ENCODE measurements at places on chromosomes 3 and 15.

- DNase-seq, result peak; percentile 61
Observed at GRCh38 chr15:40776537-40777141, 6.9 kb downstream of the C15orf62 start.

- DNase-seq, result no peak
Observed at GRCh38 chr3:45806072-45806471, 9.7 kb upstream of the SLC6A20 start.

DNA sequence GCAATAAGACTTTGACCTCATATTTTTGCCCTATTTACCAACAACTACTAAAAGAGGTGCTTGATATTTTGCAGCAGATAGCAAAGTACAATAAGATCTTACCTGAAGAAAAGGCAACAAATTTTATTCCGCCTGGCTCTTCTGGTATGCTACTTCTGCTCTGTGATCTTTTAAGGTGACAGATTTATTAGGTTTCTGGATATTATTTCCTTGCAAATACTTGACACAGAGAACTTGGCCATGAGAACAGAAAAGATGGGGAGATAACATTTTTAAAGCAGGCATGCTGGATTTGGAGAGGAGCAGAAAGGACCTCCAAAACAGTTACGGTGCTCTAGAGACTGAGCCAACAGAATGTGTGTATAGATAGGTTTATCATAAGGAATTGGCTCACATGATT is 86.7 kb upstream of the RNF7 start:
- no peak for DNase-seq

DNA sequence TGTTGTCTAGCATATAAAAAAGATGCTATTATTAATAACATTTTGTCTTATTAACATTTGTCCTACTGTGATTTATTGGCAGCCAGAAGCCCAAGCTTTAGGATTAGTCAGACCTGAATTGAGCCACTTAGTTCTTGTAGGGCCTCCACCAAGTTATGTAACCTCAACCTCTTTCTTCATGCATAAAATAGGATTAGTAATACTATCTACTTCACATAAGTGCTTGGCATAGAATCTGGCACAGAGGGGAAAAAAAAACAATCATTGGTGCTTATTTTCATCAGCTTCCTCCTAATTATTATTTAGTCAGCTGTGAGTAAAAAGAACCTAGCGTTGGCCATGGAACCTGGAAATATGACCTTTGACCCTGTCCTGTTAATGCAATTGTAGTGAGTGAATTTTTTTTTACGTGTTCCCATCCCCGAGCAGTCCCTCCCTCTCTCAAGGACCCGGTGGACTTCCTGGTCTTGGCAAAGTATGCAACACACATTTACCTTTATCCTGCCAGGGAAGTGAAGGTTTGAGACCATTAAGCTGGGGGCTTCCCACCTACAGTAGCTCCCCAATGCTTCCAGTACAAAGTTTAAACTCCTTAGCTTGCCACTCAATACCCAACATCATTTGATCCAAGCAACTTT is 136.8 kb downstream of the FHIT start:
- no peak for DNase-seq

DNA sequence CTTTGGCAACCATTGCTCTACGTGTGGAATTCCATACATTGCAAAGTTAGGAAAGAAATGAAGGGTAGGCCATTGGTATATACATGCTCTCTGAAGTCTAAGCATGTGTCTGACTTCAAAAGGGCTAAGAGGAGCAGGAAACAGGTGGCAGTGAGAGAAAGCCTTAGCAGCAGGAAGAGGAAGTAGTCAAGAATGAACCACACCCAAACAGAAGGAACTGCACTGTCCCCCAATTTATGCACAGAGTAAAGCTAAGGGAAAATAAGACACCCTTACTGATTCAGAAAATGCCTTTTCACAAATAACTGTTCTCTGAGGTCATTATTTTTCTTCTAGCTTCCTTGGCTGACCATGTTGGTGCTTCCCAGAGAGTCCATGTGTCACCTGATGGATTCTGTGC is 575.4 kb downstream of the NTRK3 start:
- no peak for DNase-seq

DNA sequence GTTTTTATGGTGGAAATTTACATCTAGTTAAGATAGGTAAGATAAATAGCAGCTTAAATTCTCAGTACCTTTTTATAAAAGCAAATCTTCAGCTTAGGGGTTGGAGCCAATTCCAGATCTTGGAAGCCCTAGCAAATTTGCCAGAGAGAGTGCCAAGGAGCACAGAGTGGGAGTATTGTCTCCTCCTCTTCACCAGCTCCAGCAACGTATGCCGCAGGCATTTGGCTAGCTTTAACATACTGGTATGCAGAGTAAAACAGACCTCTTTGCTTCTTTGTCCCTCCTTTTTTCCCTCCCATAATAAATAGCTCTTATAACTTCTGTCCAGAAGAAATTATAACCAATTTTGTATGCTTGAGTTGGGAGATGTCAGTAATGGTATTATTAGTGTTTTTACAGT is 140.4 kb downstream of the DIPK2A start:
- DNase-seq, result no peak

- no peak for DNase-seq
Observed at GRCh38 chr3:46442576-46443530, 21.9 kb downstream of the LTF start.

DNA sequence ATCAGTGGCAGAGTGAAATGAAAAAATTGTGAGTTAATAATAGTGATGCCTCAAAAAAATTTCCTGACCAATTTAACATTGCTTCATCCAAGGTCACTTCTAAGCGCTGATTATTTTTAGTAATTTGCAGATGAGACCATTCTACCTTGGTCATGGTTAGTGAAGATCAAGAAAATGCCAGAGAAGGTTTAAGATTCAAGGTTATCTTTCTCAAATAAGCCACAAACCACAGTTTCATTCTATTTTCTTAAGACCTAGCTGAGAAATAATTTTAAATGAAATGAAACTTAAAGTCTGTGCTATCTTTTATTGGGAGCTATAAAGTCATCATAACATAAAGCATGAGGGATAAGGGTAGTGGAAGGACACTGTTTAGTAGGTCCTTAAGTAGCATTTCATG is 353.9 kb upstream of the NAALADL2 start:
- DNase-seq, result no peak

DNA sequence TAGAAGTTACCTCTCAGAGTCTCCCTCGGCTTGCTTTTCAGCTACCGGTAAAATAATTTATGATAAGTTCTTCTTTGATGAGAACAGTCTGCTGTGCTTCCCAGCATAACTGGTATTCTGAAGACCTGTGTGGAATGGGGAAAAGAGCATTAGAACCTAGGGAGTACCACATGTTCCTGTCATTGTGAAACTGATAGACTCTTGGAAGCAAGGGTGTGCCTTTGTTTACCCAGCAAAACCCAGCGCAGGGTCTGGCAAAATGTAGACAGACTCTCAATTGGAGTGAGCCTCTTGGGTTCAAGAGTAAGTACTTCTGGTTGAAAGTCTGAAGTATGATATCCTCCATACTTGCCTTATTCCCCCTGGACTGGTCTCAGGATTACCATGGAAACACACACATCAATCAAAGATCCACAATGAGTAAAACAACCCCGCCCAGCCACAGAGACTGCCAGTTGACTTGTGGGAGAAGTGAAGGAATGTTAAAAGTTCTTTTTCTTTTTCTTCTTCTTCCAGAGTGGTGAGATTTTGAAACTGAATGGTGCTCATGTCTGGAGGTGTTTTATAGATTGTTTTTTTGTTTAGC is 652.4 kb upstream of the NAALADL2 start:
- no peak for DNase-seq

DNA sequence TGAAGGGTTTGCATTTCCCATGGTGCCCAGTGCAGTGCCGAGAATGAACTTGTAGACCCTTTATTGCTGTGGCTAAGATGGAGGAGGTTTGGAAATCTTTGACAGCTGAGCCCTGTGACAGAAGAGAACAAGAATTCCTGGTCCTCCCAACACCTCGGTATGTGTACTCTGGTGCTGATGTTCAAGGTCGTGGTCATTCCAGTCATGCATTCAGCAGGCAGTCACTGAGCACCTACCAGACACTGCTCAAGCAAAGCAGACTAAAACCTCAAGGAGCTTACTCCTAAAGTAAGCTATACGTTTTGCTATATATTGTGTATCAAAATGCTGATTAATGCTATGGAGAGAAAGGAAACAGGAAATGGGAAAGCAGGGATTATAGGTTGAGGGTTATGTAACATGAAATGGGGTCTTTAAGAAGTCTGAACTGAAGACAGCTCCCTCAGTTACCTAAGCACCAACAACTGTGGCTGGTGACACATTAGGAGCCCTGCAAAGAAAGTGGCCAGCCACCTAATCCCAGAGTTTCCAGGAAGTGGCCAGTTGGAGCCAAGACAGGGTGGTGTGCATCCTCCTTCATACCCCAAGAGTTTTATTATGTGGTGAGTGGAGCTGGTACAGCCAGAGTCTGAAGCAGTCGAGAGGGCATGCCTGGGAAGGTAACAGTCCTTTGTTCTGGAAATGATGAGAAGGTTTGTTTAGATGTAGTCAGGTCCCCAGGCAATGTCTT is 65.0 kb downstream of the CCNL1 start:
- DNase-seq, result no peak

DNA sequence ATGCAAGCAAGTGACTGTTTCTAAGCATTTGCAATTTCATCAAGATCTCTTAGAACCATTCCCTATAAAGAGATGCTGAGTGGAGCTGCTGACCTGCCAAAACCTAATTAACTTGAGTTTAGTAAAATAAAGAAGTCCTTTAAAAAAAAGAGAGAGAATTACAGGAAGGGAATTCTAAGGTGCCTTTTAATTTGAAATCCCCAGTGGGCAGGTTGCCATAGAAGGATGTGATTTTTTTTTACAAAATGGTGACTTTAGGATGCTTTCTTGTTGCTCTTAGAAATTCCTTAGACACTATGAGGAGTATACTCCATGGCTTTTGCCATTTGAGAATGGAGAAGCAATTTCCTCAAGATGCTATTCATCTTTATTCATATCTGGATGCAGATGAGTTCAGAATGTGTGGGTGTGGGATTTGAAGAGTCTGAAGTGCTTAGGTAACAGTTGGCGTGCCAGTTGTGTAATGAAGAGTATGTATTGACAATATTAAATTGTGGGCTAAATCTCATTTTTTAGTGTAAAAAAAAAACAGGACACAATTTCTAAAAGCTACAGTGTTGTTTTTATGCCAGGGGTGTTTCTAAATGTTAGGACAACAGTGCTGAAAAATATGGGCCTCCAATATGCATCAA is 13.6 kb downstream of the LRRC3B start:
- DNase-seq, result no peak

GRCh38 chr15:88299497-88299896 is 43.0 kb upstream of the NTRK3 start:
- no peak for DNase-seq

DNA sequence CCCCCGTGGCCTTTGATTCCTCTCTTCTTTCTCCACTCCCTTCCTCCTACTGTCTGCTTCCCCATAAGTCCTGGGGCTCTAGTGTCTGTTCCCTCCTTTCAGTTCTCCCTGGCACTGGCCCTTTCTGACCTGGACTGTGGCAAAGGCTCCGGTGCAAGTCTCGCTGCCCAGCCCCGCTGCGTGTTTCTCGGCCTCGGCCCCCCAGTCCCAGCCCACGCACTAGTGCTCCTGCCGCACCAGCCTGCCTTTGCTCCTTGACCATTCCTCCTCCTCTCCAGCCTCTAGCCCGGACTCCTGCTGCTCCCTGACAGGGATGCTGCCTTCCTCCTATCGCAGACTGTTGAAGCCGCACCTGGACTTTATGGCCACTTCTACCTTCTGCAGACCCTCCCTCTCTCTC is 2.1 kb downstream of the TM6SF1 start:
- DNase-seq, result no peak

- DNase-seq, result no peak
Observed at GRCh38 chr3:63896332-63897030, 15.7 kb downstream of the SCAANT1 start.

DNA sequence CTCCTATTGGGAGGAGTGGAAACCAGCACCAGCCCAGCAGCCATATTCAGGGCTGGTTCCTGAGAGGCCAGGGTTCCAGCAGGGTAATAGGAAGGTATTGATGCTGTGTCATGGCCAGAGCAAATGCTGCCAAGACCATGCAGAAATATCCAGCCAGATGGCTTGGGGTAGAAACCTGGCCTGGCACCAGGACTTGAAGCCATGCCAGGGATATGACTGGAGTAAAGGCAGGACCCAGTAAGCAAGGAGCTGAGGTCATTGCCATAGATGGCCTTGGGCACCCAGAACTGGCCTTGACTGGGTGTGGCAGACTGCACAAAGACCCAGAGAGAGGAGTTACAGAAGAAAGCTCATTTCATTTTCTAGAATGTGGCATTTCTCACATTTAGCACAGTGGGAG is 257.6 kb upstream of the GOLGA6L4 start:
- DNase-seq, result no peak

- no peak for DNase-seq
Observed at GRCh38 chr15:25246641-25247406, 192.0 kb downstream of the UBE3A start.

DNA sequence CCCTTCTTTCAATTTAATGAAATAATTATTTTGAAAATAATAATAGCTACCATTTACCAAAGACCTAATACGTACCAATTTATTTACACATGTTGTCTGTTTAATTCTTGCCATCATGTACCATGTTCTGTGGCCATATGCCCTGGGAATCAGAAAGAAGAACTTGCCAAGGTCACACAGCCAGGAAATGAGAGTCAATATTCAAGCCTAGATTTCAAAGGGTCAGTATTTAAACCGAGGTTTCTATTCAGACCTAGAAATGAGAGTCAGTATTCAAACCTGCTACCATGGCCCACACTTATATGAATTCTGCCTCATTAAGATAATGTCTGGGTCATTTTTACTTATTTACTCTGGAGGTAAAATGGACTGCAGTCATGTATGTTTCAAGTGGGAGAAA is 103.6 kb upstream of the TBL1XR1 start:
- no peak for DNase-seq

GRCh38 chr15:78927077-78927790 is 17.6 kb downstream of the CTSH start:
- DNase-seq, result no peak

DNA sequence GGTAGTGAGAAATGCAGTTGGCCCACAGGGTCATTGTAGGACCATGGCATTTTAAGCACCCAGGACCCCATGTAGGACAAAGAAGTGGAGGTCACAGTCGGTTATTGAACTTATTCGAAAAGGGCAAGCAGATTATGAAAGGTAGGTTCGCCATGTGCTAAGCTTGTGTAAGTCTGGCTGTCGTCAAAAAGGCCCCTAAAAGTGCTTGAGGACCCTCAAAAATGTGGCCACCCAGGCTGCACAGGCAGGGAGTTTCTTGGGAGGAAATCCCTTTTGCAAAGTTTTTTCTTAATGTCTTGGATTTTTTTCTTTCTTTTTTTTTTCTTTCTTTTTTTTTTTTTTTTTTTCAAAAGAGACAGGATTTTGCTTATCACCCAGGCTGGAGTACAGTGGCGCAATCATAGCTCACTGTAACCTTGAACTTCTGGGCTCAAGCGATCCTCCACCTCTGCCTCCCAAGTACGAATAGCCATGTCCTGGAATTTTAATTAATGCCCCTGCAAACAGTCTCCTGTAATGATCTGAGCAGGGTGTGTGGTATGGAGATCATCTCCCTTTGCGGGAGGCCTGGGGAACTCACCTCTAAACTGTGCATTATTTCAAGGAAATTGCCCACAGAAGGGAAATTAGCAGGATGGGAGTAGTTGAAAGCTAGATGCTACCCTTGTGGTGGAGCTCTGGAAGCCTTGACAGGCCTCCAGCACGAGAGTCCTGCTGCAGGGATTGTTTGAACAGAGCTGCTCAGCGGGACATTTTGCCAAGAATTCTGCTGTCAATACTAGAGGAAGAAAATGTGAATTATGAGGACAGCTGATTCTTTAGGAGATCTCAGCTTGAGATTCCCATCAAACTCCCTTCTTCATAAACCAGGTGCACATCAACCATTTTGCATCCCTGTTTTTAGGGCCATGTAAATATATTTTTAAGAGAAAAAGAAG is 28.4 kb downstream of the THSD4 start:
- DNase-seq, result no peak

GRCh38 chr15:58077427-58077826 is 11.9 kb upstream of the ALDH1A2 start:
- DNase-seq, result no peak

Measured in activated CD4-positive, alpha-beta T cell treated with anti-CD3 and anti-CD28 coated beads, Interleukin-10, Interleukin-2, amounts not matched to agents 100 ng/mL and 50 ng/mL, durations not matched to agents 16 hours and 8 hours (primary cell).